ENCODE measurements at places on chromosomes 5 and 9.

- no peak for DNase-seq
These were observed 246.9 kb downstream of the ZSWIM6 start for GRCh38 chr5:61578858-61579503.

DNA sequence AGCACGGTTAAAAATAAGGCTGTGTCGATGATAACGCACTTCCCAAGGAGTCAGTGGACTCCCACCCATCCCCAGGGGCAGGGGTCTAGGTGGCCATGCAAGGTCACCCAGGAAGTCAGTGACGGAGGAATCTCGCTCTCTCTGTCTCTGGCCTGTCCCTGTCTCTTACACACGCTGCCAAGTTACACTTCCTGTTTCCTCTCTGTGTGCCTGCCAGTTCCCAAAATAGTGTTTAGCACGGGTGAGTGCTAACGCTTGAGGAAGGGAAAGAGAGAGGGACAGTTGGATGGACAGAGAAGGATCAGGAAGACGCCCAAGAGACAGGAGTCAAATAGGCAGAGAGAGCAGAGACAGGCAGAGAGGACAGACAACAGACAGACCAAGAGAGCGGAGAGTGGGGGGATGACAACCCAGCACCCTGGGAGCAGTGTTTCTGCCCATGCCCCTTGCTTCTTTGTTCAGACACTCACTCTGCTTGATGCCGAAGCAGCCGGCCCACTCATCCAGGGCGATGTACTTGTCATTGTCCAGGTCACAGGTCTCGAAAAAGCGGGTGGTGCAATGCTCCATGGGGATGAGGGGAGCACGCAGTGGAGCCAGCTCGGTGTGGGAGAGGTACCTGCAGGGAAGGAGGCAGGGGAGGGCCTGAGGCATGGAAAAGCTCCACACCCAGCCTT is 23.0 kb downstream of the SPARC start:
- no peak for DNase-seq

GRCh38 chr9:99020786-99021436 is 77.2 kb downstream of the COL15A1 start:
- DNase-seq, result no peak

- no peak for DNase-seq
These were observed 808.1 kb downstream of the EFNA5 start for GRCh38 chr5:106862450-106863193.

DNA sequence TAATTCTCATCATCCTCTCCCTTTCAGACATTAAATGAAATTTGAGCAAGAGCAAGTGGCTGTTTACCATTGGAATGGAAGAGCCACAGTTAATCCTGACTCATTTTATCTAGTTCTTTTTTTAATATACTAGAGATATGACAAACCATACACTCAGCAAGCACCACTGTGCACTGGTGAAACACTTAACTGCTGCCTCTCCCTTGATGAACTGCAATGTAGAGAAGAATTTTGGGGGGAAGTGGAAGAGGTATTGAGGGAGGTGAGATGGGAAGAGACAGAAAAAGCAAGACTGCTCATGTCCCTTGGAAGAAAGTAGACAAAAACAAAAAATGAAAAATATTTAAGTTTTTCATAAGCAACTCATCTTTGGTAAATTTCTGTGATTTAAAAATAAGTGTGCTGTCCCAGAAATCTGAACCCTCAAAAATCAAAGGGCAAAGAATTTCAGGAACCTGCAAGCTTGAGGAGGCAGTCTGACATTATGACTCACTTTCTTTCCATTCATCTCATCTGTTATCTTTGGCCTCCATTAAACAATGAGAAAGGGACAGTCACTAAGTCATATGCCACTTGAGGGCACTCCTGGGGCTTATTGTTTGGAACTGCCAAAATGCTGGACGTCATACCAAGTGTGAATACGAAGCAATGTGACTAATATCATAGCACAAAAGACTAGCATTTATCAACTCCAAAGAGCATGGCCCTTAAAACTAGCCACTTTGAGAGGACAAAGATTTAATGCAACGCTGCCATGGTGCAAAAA is 566.8 kb upstream of the DMAC1 start:
- no peak for DNase-seq

Measured in C1 segment of cervical spinal cord (tissue), 14 donors.